ENCODE measurements at places on chromosomes 1 and 21.

- no peak for DNase-seq
Measured at GRCh38 chr1:40956407-40956806, 23.1 kb upstream of the CTPS1 start.

DNA sequence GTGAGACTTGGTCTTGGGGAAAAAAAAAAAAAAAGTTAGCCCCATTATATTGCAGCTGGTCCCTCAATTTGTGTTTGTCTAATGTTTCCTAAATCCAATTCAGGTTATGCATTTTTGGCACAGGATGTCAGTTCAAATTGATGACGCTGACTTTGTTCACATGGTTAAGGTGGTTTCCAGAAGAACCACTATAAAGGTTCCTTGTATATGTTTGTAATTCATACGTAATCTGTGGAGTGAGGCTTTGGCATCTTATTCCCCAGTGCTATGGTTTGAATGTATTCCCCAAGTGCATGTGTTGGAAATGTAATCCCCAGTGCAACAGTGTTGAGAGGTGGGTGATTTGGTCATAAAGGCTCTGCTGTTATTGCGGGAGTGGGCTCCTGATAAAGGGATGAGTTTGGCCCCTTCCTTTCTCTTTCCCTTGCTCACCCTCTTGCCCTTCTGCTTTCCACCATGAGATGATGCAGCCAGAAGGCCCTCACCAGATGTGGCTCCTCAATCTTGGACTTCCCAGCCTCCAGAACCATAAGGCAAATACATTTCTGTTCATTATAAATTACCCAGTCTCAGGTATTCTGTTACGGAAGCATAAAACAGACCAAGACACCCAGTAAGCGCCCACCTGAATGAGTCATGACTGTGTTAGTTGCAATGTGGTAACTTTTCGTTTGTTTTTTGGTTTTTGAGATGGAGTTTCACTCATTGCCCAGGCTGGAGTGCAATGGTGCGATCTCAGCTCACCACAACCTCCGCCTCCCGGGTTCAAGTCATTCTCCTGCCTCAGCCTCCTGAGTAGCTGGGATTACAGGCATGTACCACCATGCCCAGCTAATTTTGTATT is 19.5 kb upstream of the HLCS start:
- no peak for DNase-seq

GRCh38 chr1:212355230-212355969 is 59.3 kb downstream of the PACC1 start:
- DNase-seq: no peak

- DNase-seq: no peak
Measured at GRCh38 chr1:7684861-7685635, 86.0 kb upstream of the VAMP3 start.

GRCh38 chr1:230515451-230516145 is 89.5 kb upstream of the PGBD5 start:
- no peak for DNase-seq

DNA sequence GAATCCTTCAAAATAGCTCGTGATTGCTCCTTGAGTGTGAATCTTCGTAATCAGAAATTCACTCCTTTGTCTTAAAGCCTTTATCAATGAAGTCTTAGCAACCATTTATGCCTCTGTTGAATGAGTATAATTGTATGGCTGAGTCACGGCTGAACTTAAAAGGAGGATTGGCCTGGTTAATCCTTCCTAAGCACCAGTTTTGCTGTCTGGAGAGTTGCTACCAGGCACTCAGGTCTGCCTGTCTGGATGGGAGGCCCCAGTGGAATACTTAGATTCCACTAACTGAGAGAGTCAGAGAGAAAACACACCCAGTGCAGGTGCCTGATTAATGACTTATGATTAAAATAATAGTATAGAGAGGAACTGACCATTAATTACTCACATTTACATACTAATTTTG is 7.6 kb upstream of the HHAT start:
- no peak for DNase-seq

DNA sequence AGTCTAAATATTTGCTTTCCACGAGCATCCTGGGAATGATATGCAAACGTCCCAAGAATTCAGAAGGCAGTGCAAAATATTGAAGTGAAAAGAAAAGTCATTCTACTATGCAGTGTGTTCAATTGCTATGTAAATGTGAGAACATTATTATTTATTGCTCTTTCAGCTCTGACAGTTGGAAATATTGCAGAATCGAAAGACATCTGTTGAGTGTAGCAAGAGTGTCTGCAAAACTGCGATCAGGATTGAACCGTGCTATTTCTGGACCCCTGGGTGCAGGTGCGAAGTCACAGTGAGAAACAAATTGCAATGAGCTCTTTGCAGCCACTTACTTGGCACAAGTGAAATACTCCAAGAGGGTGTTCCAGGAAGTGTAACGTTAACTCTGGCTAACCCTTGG is 566.4 kb downstream of the AJAP1 start:
- DNase-seq: no peak

DNA sequence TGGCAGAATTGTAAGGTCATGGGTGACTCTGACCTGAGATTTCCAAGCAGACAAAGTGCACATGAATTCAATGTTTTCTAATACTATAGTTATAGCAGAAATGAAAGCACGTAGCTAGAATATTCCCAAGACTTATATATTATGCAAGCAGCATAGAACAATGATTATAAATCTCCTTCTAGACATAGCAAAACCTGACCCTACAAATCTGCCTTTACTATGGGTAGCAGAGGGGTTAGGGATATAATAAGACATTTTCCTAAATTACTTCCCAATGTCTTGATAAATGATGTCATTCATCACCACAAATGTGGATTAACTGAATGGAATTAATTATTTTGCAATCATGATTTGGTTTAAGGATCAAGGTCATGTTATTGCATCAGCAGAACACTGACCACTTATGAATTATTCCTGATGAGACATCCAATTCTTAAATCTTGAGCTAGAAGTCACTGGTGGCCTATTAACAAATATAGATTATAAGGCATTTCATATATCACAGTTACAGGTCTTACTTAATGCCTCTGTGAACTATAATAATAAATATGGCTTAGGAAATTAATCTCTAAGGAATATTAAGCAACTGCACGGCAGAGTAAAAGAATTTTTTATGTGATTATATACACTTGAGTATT is 776.6 kb downstream of the AMY1C start:
- DNase-seq: no peak

DNA sequence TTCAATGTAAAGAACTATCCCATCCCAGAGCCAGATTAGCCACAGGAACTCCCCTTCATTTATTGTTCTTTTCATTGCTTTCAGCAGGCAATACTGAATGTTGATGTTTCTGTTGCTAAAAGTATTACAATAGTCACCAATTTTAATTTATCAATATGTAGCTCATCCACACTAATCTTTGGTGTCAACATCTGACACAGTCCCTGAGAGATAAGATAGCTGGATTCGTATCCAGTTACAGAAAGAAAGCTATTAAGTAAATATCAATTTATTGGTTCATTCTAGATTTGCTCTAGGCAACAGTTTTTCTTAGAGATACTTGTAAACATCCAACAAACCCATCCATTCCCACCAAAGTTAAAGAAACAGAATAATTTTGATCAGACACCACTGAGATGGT is 4.7 kb downstream of the ADSS2 start:
- DNase-seq: no peak

GRCh38 chr1:186149591-186149990 is 225.5 kb downstream of the TPR start:
- DNase-seq: no peak

- no peak for DNase-seq
Measured at GRCh38 chr1:46401154-46401913, 7.2 kb downstream of the FAAH start.

GRCh38 chr1:47380699-47381098 is 35.4 kb upstream of the FOXE3 start:
- no peak for DNase-seq

- no peak for DNase-seq
Measured at GRCh38 chr1:18895317-18895716, 7.0 kb downstream of the ALDH4A1 start.

DNA sequence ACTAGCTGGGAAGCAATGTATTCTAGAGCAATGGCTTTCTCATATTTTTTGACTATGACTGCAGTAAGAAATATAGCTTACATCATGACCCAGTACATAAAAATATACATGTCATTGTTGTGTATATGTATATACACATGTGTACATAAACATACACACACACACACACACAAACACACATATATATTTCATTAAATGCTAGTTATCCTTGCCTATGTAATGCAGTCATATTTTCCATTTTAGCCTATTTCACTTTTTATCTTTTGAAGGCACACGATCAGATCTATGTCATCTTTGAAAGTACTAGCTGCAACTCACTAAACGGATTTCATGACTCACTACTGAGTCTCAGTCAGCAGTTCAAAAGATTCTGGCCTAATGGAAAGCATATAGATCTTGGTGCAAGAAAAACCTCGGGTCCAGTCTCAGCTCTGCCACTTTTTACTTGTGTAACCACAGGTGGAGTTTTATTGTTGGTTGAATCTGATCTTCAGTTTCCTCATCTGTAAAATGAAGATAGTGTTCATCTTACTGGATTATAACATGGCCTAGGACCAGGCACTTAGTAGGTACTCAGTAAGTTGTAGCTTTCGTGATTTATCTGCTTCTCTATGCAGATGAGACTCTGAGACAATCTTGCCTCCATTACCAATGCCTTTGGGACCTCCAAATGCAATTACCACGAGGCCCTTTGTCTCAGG is 325.6 kb downstream of the RRAGC start:
- no peak for DNase-seq

- no peak for DNase-seq
Measured at GRCh38 chr1:64084451-64084850, 119.0 kb upstream of the UBE2U start.

- DNase-seq: no peak
Measured at GRCh38 chr21:34223376-34223775, 140.4 kb upstream of the KCNE2 start.

GRCh38 chr1:94909486-94909885 is 17.4 kb downstream of the CNN3 start:
- no peak for DNase-seq

DNA sequence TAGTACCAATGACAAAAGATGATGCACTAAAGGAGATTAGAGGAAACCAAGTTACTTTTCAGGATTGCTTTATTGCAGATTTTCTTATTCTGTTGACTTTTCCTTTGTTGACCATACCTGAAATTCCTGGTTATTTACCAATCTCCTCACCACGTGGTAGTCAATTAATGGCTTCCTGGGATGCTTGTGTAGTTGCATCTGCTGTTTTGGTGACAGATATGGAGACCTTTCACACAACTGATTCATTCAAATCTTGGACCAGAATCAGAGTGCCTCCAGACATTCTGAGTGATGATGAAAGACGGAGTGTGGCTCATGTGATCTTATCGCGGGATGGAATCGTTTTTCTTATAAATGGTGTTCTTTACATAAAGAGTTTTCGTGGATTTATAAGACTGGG is 91.3 kb downstream of the CATSPERE start:
- DNase-seq: no peak

DNA sequence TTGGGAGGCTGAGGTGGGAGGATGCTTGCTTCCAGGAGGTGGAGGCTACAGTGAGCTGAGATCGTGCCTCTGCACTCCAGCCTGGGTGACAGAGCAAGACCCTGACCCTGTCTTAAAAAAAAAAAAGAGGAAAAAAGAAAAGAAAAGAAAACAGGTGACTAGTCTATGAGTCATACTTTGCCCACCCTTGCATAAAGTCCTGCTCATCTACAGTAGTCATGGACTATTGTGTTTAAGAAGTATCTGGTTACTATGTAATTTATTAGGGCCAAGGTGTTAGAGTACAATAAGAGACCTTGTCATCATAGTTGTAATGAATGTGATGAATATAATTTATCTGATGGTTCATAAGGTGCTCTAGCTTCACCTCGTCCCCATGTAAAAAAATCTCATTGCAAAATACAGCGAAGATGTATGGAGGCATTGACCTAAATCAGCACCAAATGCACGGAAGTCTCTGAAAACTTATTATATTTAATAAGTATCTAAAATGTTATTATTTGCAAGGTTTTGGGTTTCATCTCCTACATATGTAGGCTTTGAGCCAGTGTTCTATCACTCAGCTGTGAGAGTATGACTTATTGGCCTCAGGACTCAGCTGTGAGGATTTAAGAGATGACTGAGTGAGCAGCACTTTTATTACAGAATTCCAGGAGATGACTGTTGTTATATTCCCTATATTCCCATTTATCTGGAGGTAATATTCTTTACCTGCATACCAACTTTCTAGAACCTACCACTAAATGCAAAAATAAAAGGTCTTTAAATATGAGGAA is 19.9 kb upstream of the KCNJ6 start:
- DNase-seq: no peak

DNA sequence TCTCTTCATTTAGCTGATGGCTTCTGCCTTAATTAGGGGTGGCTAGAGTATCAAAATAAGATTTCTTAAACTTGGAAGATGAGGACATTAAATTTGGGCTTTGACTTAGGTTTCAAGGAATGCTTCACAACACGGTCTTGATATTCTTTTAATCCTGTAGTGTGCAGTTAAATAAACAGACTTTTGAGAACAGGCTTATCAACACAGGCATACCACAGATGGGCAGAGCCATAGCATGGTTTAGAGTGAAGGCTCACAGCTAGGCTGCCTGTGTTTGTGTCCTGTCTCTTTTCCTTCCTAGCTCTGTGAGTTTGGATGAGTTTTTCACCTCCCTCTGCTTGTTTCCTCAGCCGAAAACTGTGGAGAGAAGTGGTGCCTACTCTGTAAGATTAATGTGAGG is 102.3 kb upstream of the IPO9 start:
- DNase-seq: no peak

DNA sequence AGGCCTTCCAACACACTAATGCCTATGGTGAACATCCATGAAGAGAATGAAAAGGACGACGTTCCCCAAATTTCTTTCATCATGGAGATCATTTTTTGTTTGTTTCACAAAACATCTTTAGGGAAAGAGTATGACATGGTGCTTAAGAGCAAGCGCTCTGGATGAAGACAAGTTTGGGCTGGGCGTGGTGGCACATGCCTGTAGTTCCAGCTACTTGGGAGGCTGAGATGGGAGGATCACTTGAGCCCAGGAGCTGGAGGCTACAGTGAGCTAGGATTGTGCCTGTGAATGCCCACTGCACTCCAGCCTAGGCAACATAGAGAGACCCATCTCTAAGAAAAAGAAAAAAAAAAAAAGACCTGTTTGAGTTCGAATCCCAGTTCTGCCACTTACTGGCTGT is 253.1 kb downstream of the PTPRU start:
- DNase-seq: no peak

- DNase-seq: no peak
Measured at GRCh38 chr1:38296047-38296446, 249.5 kb upstream of the POU3F1 start.

- DNase-seq: no peak
Measured at GRCh38 chr1:100941098-100941527, 45.2 kb downstream of the SLC30A7 start.

DNA sequence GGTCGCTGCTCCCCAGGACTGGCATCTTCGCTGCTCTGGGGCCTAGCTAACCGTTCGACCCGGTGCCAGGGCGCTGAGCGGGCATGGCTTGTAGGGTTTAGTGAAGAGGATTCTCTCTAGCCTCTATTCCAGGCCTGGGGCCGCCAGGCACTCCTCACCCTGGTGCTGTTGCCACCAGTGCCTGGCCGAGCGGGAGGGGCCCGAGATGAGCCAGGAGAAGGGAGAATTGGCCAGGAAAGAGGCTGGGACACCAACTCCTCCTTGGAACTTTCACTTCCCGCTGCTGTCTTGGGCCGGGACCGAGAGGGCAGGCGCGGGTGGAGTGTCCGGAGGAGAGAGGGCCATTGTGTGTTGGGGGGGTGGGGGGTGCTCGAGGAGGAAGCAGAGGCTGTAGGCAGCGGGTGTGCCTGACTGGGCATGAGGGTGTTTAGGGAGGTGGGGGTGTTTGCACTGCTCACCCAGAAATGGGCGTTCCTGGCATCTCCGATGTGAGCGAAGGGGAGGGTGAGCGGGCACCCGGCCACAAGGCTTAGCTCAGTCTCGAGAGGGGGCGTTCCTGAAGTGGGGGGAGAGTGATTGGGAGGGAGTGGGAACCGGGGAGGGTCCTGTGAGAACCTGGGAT is 772 bp downstream of the ADAM15 start:
- DNase-seq: peak; percentile 18
